Endothelial cell of umbilical vein (primary cell): ENCODE measurements at places on chromosomes 4 and X. TPM values are rescaled to one million over a fixed set of nuclear protein-coding genes. Genes with fewer than 3 reads are reported as not detected.

- DNase-seq: no peak
These were observed 32.1 kb upstream of the VEGFD start for GRCh38 chrX:15416133-15416993.

Gene NXF2B
- polyA plus RNA-seq: not detected in 2 replicates

DNA sequence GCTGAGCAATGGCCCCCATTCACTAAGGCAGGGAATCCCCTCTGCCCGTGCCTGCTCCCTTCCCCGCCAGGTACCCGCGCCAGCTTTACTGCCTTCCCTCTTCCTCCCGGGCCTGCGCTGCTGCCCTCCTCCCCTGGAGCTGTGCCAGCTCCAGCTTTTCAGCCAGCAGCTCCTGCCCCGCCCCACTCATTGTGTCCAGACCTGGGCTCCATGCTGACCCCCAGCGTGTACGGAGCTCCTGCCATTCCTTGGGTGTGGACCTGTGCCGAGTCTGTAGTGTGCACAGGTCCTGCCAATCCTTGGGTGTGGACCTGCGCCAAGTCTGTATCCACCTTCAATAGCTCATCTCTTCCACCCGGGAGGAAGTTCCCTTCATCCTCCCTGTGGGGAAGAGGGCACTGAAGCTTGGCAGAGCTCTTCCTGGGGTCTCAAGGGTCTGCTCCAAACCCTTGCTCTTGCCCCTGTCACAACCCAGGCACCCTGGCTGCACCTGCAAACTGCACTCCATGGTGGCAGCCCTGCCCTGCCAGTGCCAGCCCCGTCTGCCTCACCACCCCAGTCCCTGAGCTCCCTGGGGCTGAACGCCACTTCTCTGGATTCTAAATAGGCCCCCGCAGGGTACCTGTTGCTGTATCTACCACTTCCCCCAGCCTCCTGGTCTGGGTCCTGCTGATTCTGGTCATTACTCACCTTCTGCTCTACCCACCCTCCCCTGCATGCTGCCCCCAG is 63.9 kb downstream of the TRMT44 start:
- no peak for DNase-seq

GRCh38 chr4:89242864-89243732 is 64.5 kb downstream of the GPRIN3 start:
- DNase-seq: no peak

Gene FAM114A1
- polyA plus RNA-seq: 91.8 and 118 TPM in 2 replicates

- no peak for DNase-seq
These were observed 4.7 kb upstream of the FAM241A start for GRCh38 chr4:112140536-112140935.

Gene FAT4
- 15.1 and 16.4 TPM in 2 replicates for polyA plus RNA-seq

GRCh38 chr4:118398226-118399090 is 45.7 kb upstream of the PRSS12 start:
- DNase-seq: no peak

DNA sequence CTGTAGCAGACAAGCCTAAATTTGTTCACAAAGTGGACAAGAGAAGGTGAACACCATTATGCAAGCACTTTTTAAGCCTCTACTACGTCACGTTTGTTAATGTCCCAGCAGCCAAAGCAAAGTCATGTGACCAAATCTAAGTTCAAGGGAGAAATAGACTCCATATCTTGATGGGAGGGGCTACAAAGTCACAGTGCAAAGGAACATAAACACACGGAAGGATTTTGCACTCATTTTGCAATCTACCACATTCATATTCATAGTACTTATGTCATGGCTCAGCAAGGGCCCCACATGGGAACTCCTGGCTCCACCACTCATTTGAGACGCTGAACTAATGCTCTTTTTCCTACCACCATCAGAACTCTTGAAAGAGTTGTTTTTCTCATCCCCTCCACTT is 139.0 kb upstream of the JADE1 start:
- no peak for DNase-seq

DNA sequence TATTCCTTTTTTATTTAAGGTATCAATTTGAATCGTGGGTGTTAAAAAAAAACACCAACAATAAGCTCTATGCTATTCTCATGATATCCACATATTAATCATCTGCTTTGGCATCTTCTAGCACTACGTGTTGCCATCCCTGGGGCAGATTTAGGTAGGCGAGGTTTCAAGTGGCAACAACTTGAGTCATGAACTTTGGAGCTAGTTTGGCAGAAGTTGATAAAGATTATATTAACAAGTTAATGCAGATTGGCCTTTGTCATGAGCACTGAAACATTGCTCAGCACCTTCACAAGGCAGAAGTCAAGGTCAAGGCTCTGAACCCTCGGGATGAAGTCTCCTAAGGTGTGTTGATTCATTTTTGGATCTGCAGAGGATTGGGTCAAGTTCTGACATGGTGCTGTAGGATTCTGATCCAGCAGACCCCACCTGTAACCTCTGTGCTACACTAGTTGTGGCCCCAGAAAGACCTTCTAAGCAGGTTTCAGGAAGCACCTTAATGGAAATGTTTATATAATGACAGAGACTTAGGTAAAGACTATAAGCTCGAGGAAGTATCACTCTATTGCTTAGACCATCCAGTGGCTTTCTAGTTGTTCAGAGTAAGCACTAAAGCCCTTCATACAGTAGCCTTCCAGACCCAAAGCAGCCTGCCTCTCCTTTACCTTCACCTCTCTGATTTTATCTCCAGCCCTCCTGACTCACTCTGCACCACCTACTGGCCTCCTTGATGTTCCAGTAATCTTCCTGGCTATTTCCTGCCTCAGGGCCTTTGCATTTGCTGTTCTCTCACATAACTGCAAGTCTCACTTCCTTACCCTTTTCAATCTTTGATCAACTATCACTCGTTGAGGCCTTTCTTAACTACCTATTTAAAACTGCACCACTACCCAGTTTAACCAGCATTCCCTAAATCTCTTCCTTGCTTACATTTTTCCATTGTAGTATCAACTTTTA is 117.0 kb upstream of the SLC4A4 start:
- DNase-seq: no peak

- no peak for DNase-seq
These were observed 1.3 kb downstream of the HS3ST1 start for GRCh38 chr4:11427121-11427996.
